ENCODE measurements at places on chromosomes 6 and 20.
A peak's percentile ranks its signal among the peaks of the same experiment; 100 is the strongest.

- no peak for DNase-seq
These were observed 59.0 kb downstream of the ANKRD60 start for GRCh38 chr20:58169450-58169849.

DNA sequence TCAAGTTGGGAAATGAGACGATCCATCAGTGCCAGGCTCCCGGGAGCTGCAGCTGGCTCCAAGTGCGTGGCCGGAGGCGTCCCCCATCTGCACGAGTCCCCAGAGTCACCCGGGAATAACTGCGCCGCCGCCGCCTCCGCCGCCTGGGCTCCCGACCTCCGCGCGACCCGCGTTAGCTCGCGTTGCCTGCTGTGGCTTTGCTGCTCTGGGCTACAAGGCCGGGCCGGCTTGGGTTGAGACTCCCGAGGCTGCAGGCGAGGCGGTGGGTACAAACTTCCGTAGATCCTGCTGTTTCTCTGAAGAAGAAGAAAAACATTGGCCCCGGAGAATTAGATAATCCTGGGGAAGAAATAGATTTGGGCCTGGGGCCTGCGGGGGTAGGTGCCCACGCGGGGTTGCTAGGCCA lies 7.4 kb upstream of the LAMP5 start:
- DNase-seq = no peak

- DNase-seq = no peak
These were observed 1.1 kb upstream of the AFDN start for GRCh38 chr6:167825332-167826229.

DNA sequence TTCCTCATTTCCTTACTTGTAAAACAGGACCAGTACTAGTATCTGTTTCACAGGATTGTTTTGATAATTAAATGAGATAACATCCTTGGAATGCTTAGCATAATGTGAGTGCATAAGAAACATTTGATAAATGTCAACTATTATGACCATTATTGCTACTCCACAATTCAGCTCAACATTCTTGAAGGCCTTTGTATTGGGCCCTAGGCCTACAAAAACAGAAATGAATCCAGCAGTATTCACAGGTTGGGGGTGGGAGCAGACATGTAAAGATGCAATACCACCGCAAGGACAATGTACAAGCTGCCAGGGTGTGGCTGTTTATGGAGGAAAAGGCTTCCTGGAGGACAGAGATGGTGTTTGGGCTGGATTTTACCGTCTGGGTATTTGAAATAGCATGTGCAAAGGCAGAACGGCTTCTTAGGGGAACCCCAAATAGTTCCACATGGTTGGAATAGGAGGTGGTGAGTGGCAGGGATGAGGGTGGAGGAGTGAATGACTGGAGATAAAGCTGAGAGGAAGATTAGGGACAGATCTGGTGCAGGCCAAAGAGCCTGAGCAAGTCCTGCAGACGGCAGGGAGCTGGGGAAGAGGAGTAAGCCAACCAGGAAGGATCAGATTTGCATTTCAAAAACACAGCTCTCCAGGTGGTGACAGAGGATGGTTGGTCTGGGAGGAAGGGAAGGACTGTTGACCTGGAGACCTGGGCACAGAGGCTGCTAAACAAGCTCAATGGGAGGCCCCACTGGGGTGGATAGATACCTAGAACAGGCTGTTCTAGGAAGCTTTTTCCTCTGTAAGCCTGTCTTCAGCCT lies 57.0 kb upstream of the EPB41L1 start:
- DNase-seq = no peak

DNA sequence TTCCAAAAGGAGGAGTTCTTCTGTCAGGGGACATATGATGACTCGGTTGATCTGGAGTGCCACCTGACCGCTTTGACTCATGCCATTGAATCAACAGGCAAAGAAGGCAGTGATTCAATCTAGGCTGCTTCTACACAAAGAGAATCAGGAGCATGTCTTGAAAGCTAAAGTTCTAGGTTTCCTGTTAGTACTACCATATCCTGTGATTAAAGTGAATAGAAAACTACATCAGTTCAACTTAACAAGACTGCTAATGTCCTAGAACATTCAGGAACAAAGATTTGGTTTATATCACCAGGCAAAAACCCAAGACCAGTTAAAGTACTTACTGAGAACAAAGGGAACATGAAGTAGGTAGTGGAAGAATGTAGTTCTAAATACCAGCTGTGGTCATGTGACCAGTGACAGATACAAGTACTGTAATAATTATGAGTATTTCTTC lies 216.8 kb upstream of the SGK1 start:
- peak; percentile 32 for DNase-seq

GRCh38 chr20:2146080-2146867 lies 44.6 kb downstream of the STK35 start:
- no peak for DNase-seq

GRCh38 chr20:22232923-22233322 lies 351.4 kb downstream of the FOXA2 start:
- no peak for DNase-seq

DNA sequence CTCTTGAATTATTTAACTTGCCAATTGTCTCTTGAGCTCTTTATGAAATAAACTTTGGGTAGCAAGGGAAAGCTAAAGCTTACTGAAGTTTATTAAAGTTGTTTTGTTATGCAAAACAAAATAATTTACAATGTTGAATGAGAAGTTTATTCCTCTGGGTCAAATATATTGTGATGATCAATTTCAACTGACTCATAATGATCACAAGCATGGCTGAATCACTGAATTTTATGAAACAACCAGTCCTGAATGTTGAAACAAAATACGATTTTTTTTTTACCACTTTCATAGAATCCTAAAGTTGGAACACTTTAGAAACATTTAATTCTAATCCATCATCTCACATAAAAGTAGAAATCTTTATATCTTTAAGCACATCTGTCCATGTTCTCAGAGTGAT lies 110.3 kb downstream of the RWDD2A start:
- peak; percentile 50 for DNase-seq

DNA sequence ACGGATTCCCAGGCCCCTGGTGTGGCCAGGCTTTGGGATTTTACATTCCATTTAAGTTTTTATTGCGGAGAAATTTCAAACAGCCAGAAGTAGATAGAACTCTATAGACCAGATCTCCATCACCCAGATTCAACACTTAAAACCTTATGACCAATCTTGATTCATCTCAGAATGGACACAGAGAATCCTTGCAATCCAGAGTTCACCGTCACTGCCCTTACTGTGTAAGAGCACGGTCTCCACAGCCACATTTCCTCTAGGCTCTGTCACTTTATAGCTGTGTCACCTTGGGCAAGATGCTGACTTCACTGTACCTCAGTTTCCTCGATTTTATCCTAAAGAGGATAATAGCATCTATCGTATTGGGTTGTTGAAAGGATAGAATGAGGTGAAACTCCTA lies 979 bp downstream of the ZNF133 start:
- peak; percentile 14 for DNase-seq

DNA sequence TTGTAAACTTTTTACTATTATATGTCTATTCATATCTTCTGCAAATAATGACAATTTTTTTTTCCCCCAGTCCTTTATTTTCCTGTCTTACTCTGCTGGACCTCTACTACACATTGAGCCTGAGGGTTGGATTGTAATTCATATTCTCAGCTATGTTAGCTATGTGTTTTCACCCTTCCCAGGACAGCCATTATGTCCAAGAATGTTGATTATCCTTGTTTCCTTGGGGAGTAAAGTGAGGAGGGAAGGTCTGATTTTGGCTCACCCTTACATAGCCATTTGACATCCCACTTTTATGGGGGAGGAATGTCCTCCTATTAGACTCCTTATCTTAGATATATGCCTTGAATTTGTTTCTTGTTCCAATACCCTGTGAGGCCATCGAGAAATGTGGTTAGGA lies 17.6 kb upstream of the TBC1D32 start:
- no peak for DNase-seq

DNA sequence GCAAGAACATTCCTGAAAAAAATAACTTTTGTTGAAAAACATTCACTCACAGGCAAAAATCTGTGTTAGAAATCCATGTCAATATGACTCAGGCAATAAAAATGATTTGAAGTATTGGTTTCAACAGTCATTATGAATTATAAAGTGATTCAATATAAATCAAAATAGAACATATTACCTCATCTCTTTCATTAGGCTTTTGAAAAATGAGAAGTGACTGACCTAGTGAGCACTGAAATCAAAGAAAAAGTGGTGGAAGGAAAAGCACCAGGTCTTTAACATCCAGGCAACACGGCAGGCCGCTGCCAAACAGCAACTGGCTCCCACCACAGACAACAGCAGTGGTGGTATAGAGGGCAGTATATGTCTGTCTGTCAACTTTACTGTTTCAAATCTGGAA lies 68.9 kb downstream of the MAN1A1 start:
- DNase-seq = peak; percentile 57

DNA sequence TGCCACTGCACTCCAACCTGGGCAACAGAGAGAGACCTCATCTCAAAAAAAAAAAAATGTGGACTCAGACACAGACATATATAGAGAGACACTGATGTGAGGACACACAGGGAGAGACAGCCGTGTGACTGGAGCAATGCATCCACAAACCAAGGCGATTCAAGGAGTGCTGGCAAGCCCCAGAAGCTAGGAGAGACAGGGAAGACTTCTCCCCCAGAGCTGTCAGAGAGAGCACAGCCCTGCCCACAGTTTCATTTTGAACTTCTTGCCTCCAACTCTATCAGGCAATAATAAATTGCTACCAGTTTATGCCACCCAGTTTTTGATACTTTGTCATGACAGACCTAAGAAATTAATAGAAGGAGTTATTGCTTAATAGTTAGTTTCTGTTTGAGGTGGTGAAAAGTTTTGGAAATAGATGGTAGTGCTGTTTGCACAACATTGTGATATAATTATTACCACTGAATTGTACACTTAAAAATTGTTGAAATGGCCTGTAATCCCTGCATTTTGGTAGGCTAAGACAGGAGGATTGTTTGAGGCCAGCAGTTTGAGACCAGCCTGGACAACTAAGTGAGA lies 5.1 kb upstream of the MDFI start:
- no peak for DNase-seq

- DNase-seq = no peak
These were observed 693 bp upstream of the KLHL31 start for GRCh38 chr6:53666271-53666626.

DNA sequence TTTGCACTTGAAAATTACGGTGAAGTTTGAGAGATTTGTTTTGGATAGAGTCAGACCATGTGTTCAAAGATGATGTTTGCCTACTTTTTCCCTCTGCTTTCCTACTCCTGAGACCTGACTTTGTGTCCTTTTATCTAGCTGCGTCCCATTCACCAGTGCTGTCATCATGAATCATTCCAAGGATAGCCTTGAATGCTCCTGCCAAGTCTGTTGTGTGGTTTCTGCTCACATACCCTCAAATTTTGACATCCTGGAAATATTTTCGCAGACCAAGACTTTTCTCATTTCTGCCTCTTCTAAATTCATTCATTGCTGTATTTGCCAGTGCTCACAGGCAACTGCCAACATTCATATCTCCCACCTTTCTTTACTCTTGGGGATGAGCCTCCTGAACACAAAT lies 175.9 kb upstream of the SCGN start:
- DNase-seq = peak; percentile 69

DNA sequence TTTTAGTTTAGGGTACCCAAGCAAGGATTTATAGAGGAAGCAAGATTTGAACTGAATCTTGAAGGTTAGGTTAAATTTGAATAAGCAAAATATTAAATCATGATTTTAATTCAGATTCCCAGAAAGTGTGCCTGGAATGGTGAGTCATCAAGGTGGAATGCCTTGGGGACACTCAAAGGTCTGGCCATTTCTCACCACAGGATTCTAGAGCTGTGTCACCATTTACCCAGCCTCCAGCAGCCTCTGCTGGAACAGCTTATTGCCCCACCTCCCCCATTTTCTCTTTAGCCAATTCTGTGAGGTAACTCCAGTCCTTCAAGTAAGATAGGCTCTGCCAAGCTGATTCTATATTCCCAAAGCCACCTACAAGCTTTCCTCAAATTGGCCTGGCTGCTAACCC lies 181.4 kb downstream of the SIM1 start:
- peak; percentile 68 for DNase-seq

GRCh38 chr20:37020636-37021035 lies 69.1 kb upstream of the SAMHD1 start:
- DNase-seq = no peak

DNA sequence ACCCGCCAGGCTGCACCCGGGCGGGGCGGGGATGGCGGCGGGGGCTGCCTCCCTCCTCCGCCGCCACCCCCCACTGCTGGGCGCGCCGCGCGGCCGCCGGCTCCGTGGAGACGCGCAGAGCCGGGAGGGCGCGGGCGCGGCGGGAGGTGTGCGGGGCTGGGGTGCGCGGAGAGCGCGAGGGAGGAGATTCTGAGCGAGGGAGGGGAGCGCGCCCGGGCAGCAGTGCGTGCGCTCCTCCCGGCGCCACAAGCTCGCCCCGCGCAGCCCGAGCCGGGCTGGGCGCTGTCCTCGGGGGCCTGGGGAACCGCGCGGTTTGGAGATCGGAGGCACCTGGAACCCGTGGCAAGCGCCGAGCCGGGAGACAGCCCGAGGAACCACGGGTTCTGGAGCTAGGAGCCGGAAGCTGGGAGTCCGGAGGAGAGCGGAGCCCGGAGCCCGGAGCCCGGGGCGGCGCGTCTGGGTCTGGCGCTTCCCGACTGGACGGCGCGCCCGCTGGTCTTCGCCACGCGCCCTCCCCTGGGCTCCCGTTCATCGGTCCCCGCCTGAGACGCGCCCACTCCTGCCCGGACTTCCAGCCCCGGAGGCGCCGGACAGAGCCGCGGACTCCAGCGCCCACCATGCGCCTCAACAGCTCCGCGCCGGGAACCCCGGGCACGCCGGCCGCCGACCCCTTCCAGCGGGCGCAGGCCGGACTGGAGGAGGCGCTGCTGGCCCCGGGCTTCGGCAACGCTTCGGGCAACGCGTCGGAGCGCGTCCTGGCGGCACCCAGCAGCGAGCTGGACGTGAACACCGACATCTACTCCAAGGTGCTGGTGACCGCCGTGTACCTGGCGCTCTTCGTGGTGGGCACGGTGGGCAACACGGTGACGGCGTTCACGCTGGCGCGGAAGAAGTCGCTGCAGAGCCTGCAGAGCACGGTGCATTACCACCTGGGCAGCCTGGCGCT lies at the start of gene NTSR1:
NTSR1 (plus strand) TSS at position 246 of the 946 bp plus-strand sequence; CDS start at position 618, 372 bp downstream.
- no peak for DNase-seq

DNA sequence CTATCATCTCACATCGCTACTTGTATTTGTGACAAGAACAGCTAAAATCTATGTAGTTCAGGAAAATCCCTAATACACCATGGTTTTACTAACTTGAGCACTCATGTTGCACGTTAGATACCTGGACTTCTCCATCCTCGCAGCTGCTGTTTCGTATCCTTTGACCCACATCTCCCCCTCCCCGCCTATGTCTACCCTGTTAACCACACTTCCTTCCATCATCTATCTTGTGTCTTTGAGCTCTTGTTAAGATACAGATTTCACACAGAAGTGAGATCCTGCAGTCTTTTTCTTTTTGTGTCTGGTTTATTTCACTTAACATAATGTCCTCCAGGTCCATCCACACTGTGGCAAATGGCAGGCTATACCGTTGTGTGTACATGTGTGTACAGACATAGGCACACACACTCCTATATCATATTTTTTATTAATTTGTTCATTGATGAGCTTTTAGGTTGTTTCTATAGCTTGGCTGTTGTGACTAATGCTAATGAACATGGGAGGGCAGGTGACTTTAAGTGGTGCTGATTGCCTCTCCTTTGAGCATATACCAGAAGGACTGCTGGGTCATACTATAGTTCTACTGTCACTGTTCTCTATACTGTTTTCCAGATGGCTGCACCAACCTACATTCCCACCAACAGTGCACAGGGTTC lies 117.8 kb downstream of the WDR27 start:
- no peak for DNase-seq

Measured in HCEC 1CT (cell line).